ENCODE measurements at places on chromosomes 3 and 15. TPM values are rescaled to one million over a fixed set of nuclear protein-coding genes. Genes with fewer than 3 reads are reported as not detected.

- DNase-seq = no peak
- no peak overlapping the region for H3K4me3 ChIP-seq
- H3K4me1 ChIP-seq = no peaks in the 10 kb centered on the region
- no peaks in the 10 kb centered on the region for H3K27me3 ChIP-seq
- no peaks in the 10 kb centered on the region for H3K36me3 ChIP-seq
These were observed 17.7 kb upstream of the FGD5 start for GRCh38 chr3:14801031-14801430.

GRCh38 chr3:40185029-40185695, 124.3 kb upstream of the EIF1B start:
- no peak for DNase-seq
- no peaks in the 10 kb centered on the region for H3K36me3 ChIP-seq
- no peak overlapping the region for H3K4me3 ChIP-seq
- H3K4me1 ChIP-seq = no peaks in the 10 kb centered on the region
- no peak overlapping the region for H3K27ac ChIP-seq

GRCh38 chr15:80850941-80851451, 71.8 kb downstream of the CEMIP start:
- no peaks in the 10 kb centered on the region for H3K36me3 ChIP-seq
- no peak overlapping the region for H3K27ac ChIP-seq
- no peaks in the 10 kb centered on the region for H3K4me1 ChIP-seq
- no peak overlapping the region for H3K4me3 ChIP-seq

MINAR1 gene
- 2.9 TPM for total RNA-seq

ACKR2 gene
- 3.1 TPM for total RNA-seq

DNA sequence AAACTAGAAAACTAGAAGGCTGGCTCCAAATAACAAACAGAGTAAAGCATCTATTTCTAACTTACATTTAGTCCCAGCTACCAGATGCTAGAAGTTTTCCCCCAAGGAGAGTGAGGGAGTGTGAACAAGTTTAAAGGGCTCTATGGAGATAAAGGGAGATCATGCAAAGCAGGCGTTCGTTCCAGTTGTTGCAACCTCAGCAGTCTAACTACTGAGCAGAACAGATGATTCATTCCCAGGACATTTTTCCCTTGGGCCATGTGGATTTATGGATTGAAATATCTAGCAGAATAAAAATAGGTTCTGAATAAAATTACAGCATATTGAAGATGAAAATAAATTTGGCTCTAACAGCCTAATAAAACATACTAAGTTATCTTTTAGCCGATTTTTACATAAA, 154.8 kb upstream of the TTC14 start:
- no peaks in the 10 kb centered on the region for H3K36me3 ChIP-seq
- H3K27me3 ChIP-seq = no peaks in the 10 kb centered on the region
- H3K27ac ChIP-seq = no peak overlapping the region
- H3K4me3 ChIP-seq = no peak overlapping the region

CYP8B1 gene
- not detected for total RNA-seq
